ENCODE measurements at places on chromosomes 1 and 21.

DNA sequence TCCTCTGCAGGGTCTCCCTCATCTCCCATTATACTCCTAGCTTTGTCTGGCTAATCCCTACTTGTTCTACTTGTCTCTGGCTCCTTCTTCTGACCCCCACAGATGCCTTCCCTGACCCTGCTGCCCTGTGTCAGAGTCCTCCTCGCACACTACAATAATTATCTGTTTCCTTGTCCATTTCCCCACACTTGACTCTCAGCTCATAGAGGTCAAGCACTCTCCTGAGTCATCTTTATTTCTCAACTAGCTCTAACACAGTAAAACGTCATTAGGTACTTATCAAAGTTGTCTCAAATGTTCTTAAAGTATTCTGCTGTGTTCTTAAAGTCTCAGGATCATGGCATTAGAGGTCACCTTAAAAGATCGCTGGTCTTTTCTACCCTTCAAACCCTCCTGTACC lies 47.1 kb downstream of the C8A start:
- no peak for DNase-seq

DNA sequence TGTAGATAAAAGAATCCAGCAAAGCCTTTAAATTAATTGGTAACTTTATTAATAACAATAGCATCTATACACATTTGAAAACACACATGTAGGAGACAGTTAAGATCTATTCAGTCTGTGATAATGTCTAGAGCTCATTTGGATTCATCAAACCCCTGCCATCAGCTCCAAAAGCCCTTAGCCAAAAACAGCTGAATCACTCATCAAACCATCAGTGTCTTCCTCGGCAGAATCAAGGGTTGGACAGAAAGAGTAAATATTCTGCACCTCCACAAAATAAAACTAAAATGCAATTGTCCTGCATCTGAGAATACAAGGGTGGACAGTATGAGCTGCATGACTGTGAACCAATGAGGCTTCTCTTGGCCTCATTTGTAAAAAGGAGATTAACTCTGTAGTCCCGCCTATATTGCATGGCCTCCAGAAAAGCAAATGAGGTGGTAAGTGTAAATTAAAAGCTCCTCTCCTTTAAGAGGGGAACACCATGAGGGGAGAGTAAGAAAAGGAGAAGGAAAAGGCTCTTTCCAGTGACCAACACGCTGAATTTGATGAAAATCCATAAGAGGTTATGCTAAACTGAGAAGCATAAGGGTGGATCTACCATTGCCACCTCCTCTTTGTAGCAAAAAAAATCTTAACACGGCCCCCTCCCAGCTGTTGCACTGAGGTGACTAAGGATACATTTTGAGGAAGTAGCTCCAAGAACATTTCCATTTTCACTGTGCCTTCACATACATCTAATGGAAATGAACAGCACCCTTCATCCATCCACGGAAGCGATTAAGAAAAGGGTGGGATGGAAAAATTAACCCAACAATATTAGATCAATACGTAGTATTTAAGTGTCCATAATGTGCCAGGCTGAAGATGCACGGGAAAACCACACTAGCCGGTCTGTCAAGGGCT lies 14.7 kb upstream of the BOLA1 start:
- DNase-seq, result no peak

- DNase-seq, result no peak
Observed at GRCh38 chr1:158999316-159000069, 10.2 kb upstream of the IFI16 start.

DNA sequence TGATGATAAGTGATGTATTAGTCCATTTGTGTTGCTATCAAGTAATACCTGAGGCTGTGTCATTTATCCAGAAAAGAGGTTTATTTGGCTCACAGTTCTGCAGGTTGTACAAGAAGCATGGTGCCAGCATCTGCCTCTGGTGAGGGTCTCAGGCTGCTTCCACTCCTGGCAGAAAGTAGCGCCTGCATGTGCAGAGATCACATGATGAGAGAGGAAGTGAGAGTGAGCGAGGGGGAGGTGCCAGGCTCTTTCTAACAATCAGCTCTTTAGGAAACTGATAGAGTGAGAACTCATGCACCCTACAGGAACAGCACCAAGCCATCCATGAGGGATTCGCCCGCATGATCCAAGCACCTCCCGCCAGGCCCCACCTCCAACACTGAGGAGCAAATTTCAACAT lies 2.2 kb upstream of the FHAD1 start:
- no peak for DNase-seq

- no peak for DNase-seq
Observed at GRCh38 chr1:59577774-59578173, 237.0 kb upstream of the HOOK1 start.

DNA sequence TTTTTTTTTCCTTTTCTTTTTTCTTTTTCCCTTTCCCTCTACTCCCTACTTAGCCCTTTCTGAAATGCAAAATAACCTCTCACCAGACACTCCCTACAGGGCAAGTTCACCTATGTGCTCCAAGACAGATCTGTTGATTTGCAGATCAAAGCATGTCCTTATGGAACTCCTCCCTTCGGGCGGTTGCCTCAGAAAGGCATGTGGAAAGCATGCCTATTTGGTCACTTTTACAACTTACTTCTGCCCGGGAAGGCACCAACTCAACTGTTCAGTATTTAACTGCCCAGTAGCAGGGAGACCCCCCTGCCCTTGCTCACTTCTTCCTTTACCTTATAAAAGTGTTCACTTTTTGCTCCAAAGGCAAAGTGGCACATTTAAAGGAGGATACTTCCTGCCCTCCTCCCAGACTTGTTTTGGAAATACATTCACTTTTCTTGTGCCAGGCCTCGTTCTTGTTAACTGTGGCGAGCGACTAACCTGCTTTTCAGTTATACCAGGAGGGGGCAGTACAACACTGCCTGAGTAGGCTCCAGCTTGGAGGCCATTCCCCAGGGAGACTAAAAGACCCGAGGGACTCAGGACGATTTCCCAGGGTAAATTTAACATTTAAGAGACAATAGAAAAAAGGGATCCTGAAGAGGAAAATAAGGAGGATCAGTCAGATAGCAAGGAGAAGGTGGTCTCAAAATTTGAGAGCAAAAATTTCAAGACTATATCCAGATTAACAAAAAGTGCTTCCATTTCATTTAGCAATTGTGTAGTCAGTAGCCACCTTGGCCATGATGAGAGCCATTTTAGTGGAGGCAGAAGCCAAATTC lies 12.3 kb upstream of the SLAMF7 start:
- peak; percentile 16 for DNase-seq

DNA sequence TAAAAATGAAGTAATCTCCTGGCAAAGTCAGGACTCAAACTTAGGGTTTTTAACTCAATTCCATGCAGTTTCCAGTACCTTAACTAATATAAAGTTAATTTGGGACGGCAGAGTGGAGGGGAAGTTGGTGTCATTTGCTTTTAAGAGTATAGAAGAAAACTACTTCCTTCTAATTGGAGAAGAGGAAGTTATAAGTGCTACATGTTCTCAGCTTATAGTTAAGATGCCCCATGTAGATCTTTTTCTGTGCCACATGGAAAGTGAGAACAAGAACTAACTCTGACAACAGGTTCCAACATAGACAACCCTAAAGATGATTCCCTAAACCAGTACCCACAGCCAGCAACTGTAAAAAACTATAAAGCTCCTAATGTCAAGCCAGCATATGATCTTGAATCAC lies 11.5 kb downstream of the RRAGC start:
- DNase-seq, result no peak

DNA sequence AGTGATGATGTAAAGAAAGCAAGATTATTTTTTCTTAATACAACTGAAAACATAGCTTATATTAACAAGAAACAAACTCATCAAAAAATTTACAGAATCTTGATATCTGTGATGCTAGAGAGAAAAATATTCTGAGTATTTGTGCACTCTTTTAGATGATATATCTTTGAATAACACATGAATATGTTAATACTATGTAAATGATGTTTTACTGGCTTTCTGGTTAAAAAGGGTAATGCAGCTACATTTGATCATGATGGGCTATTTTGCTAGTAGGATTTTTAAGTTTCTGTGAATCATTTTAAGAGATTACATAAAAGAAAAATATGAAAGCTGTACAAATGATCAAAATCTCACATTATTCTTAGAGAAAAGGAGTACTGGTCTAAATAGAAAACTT lies 114.5 kb downstream of the GRIK1 start:
- no peak for DNase-seq

DNA sequence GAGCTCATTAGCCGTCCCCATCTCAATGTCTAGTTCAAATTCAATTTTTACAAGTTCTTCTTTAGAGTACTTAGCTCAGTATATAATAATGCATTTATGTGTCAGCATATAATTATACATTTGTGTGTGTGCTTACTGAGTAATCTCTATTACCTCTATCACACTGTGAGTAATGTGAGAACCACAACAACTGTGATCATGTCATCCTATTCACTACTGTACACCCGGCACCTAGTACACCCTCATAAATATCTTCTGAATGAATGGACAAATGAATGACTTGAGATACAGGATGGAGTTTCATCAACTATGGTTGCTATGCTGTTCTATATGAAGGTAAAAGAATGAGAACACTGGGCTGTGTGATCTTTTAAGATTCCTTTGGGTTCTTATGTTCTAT lies 124.0 kb downstream of the GPATCH2 start:
- no peak for DNase-seq

Measured in SK-N-MC (cell line).